ENCODE measurements at places on chromosomes 5 and 9.

DNA sequence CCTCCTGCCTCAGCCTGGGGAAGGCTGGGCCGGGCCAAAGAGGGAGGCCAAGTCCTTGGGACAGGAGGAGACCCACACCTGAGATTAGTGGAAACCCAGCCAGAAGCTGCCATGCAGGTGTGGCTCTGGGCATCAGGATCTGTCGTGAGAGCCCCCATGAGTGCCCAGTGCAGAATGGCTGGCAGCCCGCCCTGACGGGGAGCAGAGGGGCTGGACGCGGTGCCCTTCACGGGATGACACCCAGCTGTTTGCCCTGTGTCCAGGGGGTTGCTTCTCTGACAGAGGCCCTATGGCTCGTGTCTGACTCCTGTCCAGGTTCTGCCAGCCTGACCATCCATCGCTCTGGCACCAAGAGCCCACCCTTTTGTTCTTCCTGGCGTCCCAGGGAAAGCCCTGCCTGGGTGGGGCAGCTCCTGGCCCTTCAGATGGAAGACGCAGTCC lies 8.5 kb downstream of the DIPK1B start:
- DNase-seq: no peak

GRCh38 chr9:136207616-136208015 lies 2.7 kb upstream of the LHX3 start:
- DNase-seq: no peak

DNA sequence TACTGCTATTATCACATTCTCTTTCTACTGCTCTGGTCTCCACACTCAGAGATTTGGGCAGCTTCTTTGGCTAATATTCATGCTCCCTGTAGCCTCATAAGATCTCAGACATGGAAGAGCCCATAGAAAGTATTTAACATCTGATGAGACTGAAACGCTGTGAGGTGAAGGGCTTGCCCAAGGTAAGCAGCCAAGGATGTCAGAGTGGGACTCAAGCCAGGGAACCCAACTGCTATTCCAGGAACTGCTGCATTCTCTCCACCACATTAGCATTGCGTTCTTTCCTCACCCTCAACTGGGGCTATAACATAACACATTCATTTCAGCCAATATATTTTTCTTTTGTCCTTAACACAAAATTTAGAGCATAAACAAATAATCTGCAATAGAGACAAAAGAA lies 3.8 kb downstream of the ADRB2 start:
- DNase-seq: no peak

GRCh38 chr9:22175972-22176545 lies 167.0 kb upstream of the CDKN2B start:
- no peak for DNase-seq

GRCh38 chr9:110206389-110206788 lies 1.6 kb downstream of the C9orf152 start:
- DNase-seq: no peak

DNA sequence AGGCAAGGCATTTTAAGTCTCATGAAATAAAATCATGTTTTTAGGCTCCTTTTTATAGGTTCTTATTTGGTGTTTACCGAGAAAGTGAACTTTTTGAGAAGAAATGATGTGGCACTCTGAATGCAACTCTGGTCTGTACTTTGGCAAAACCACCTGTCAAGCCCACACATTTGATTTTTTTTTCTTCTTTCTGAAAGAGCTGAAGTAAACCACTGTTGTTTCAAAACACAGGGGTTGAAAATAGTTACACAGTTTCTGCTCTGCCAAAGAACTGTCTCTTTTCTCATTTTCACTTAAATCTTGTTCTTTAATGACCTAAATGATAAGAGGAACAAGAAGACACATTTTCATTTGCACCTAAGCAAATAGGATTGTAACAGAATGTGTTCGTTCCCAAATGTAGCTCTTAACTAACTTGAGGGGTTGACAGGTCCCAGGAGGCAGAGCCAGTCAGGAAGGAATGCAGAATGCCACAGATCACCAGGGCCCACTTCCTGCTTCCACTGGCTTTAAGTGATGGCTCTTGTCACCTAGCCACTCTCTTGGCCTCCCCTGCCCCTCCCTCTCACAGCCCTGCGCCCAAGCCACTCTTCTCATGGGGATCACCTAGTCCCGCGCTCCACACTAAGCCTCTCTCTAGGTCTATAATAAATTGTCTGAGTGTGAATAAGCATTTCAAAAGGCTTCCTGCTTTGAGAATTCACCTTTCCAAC lies 47.3 kb downstream of the MED27 start:
- DNase-seq: no peak

DNA sequence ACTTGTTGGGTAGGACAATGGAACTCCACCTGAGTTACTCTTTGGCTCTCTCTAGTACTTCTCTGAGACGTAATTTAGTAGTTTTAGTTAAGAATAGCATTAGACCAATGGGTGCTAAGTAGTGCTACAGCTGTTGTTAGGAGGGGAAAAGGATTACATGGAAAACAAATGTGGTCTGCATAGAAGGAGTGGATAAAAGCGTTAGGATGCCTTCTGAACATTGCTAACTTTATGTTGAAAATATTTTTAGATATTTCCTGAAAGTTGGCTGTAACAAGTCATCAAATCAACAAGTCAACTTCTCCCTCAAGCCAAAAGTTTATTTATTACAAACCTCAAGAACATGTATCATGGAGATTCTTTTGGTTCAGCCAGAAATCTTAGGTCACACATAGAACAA lies 409.5 kb upstream of the MEF2C start:
- no peak for DNase-seq

DNA sequence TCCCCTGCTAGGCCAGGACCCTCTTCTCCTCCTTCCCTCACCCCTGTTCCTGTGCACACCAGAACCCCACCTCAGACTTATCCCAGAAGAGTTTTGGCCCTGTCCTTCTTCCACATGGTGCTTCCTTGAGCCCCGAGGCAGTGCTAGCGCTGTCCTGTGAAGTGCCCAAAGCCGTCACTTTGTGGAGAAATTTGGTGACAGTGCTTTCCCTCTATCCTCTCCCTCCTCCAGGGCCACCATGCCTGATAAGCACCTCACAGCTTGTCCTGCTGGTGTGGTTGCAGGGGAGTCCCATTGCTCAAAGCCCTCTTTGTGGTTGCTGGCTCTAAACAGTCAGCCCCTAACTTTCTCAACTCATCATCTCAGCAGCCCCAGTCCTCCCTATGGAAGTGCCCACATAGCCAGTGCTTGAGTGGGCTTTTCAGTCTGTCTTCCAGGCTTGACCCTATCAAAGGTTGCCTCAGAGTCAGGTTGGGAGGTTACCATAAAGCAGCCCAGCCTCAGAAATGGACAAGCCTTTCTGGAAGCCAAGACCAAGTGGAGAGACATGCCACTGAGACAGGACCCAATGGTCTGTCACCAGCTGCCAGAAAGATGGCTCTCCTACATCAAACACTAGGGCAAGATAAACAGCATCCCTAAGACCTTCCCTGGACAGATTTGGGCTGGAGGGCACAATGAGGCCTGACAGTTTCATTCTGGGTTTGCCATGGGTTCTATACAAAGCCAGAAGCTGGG lies 18.0 kb downstream of the IGIP start:
- DNase-seq: no peak

- DNase-seq: no peak
Observed at GRCh38 chr5:159972538-159973362, 36.2 kb upstream of the TTC1 start.

DNA sequence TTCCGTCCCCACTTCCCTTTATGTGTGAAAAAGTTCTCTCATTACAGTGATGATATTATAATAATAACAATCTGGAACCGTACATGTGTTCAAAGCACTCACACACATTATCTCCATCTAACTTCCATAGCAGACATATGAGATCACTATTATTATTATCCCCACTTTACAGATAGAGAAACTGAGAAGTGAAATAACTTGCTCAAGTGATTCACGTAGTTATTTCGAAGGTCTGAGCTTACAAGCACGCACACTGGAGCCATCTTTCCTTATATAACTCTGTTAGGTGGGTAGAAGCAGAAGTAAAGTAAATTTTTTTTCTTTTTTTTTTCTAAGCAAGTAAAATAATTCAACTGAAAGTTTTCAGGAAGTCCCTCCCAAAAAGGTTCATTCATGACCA lies 62.9 kb upstream of the PTGER4 start:
- no peak for DNase-seq

GRCh38 chr9:35910613-35911359 lies 1.5 kb downstream of the SPAAR start:
- no peak for DNase-seq

DNA sequence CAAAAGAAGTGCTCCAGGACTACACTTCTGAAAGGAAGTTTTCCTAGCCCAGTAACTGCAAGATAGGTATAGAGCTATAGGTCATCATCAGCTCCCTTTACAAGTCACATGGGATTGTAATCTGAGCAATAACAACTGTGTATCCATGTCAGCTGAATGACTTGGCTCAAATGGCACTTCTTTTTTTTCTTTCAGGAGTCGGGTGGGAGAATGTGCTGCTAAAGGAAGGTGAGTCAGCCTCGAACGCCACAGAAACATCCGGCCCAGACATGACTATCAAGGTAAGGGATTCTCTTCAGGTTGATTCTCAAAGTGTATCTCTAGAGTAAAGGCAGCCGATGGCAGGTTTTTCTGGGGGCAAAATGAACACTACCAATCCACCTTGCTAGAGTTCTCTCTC lies 192.2 kb downstream of the C9orf152 start:
- no peak for DNase-seq

DNA sequence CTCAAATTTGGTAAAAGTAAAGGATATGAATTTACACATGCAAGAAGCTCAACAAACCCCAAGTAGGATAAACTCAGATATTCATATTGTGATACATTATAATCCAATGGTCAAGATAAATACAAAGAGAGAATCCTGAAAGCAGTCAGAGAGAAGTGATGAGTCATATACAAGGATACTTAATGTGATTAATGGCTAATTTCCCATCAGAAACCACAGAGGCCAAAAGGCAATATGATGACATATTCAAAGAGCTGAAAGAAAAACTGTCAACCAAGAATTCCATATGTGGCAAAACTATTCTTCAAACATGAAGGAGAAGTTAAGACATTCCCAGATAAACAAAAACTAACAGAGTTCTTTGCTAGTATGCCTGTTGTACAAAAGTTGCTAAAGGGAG lies 19.5 kb upstream of the IRF1 start:
- DNase-seq: no peak

GRCh38 chr5:35194635-35195471 lies 35.4 kb downstream of the PRLR start:
- DNase-seq: peak; percentile 44

DNA sequence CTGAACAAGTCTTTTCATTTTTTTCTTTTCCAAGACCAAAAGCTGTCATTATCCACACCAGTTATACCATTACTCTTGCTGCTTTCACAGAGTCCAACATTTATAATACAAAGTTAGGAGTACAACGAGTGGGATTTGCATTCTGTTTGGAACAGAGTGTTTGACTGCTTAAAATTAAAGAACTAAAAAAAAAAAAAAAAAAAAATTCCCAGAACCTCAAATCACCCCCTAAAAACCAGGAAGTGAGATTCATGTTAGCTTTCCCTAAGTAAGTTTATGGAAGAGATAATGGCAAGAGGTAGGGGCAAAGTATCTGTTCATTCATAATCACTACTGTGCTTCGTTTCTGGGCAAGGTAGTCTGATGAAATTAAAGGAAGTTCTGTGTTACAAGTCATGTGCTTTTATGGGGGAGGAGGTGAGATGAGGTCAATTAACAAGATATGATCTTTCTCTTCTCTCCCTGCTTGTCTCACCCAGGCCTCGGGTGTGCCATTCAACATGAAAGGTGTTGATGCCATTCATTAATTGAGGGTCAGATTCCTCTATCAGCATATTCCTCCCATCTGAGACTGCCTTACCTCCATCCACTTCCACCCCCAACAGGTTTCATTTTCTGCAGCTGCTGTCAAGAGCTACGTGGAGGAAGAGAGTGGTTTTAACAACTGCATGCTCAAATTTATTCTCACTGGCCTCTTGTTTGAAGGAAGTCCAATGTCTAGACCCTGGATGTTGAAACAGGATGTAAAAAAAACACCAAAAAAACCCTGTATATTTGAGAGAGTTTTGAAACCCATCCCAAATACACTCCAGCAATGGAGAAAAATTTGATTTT lies 58.1 kb downstream of the MARCHF3 start:
- DNase-seq: peak; percentile 45

- DNase-seq: no peak
Observed at GRCh38 chr9:97501972-97502221, 431 bp downstream of the TMOD1 start.

DNA sequence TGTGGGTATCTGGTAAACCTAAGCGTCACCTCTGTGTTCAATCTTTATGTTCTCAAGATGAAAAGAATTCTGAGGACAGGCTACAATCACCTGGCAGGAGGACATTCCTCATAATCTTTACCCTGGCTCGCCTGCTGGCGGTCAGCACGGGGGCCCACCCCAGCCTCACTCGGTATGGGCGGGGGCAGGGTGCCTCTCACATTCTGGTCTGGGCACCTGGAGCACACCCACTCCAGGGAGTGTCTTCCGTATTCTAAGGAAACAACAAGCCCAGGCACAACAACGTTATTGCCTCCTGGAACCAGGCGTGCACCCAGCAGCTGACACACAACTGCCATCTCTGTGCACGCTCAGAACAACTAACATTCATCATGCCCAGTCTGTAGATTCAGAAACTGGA lies 179.8 kb downstream of the ROR2 start:
- DNase-seq: no peak

DNA sequence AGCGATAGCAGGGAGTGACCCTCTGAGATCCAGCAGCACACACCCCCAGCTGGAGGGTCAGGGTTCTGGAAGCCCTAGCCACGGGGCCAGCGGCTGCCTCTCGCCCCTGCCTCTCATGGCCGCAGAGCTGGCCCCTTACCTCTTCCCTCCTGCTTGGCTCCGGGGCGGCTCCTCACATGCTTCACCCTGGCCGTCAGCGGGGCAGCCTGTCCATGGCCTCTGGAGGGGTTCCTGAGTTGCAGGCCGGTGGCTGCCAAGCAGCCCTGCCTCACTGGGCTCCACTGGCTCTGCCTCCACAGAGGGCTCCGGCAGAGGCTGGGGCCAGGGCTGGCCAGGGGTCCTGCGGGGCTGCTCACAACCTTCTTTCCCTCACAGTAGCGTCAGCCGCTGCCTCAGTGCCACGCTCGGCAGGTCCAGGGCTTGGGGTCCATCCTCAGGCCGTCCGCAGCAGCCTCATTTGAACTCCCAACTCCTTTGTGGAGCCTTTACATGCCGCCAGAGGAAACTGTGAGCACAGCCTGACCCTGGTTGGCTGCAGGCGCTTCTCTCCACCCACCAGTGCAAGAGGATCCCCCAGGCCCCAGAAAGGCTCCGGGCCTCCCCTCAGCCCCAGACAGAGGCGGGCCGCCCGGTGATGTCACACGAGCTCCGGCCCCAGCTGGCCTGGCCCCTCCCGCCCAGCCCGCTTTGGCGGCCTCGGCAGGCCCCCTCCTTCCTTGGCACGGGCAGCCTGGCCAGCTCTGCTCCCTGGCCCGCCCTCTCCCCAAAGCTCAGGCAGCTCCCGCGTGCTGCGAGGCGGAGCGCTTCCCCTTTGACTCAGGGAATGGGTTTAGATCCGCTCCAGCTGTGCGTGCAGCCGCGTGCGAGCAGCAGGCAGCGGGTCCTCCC lies at the start of gene ANGPTL2:
ANGPTL2 (minus strand) TSS at position 460 of the 888 bp plus-strand sequence. CDS start 13,904 bp downstream, outside the sequence.
- DNase-seq: peak; percentile 33
